Kidney glomerular epithelial cell (primary cell): ENCODE measurements at places on chromosomes 1 and 21.

- DNase-seq: peak; percentile 1
Observed at GRCh38 chr1:245707941-245708340, 553.2 kb downstream of the KIF26B start.

DNA sequence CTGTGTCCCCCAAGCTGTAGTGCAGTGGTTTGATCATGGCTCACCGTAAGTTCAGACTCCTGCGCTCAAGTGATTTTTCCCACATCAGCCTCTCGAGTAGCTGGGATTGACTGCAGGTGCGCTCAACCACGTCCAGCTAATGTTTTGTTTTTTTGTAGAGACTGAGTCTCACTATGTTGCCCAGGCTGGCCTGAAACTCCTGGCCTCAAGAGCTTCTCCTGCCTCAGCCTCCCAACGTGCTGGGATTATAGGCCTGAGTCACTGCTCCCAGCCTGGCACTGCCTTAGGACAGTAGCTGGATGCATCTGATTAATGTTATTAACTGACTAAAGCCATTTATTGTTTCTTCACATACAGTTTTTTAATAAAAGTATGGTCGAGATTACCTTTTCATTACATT lies 40.2 kb downstream of the RNF11 start:
- DNase-seq: no peak

GRCh38 chr1:186404454-186405051 lies 28.9 kb downstream of the ODR4 start:
- DNase-seq: peak; percentile 35

DNA sequence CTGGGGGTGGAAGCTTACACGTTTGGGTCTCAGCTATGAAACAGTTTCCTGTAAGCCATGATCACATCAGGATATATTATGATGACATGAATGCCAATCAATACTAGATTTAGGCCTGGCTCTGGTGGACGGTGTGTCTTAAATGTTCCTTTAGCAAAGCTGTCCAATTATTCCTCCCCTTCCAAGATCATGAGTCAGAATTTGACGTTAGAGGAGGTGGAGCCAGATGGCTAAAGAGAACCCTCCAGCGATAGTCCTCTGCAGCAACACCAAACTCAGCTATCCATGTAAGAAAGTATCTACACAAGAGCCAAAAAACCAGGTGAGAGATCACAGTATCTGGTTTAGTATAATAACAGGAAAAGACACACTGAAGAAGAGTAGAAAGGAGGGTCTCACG lies 47.8 kb downstream of the PACC1 start:
- DNase-seq: no peak

DNA sequence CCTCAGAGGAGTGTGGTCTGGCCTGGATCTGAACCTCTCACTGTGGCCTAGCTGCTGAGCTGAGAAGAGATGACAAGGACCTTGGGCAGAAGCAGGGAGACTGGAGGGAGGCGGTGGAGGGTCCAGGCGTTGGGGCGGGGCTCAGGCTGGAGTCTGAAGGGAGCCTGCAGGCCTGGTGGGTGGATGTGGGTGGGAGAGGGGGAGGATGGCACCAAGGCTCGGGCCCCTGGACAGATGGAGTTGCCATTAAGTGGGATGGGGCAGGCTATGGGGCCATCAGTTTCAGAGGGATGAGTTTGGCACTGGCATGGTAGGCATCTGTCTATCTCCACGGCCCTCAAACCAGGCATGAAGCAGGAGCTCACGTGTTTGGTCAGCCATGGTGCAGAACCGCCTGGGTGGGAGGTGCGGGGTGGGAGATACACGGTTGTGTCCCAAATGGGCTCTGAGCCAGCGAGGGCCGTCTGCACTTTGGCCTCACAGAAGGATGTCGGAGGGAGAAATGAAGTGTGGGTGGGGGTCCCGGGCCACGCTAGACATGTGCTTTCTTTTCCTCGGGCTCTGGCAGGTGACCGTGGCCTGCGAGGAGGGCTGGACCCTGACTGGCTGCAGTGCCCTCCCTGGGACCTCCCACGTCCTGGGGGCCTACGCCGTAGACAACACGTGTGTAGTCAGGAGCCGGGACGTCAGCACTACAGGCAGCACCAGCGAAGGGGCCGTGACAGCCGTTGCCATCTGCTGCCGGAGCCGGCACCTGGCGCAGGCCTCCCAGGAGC lies 23.6 kb downstream of the PCSK9 start:
- DNase-seq: no peak

GRCh38 chr1:219582296-219582695 lies 30.6 kb downstream of the ZC3H11B start:
- DNase-seq: peak; percentile 1

DNA sequence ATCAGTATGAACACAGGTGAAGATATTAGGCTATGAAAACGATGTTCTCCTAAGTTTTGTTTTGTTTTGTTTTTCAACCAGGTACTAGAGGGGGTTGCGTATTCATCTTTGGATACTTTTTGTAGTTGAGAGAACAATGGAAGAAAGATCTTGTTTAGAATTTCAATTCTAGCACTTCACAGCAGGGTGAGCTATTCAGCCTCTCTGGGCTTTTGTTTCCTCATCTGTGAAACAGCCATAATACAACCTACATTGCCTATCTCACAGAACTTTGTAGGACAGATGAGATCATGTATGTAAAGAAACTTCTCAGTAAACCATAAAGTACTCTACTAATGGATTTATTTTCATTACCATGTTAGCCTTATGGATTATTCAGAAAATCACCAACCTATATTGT lies 199.5 kb downstream of the GPATCH2 start:
- DNase-seq: no peak

DNA sequence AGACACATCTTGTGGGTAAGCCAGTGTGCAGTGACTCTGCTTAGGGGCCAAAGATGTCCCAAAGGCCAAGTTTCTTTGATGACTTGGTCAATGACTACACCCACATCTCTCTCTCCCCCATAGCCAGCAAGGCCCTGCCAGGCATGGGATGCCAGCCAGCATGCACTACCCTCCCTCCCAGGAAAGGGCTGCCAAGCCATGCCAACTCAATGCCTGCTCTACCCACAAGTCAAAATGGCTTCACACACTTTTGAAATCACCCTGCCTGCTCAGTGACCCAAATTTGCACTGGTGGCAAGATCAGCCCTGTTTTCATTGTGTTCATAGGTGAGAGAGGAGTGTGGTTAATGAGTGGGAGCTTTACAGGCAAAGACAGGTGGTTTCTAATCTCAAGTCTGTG lies 112.5 kb downstream of the MATN1 start:
- DNase-seq: no peak

DNA sequence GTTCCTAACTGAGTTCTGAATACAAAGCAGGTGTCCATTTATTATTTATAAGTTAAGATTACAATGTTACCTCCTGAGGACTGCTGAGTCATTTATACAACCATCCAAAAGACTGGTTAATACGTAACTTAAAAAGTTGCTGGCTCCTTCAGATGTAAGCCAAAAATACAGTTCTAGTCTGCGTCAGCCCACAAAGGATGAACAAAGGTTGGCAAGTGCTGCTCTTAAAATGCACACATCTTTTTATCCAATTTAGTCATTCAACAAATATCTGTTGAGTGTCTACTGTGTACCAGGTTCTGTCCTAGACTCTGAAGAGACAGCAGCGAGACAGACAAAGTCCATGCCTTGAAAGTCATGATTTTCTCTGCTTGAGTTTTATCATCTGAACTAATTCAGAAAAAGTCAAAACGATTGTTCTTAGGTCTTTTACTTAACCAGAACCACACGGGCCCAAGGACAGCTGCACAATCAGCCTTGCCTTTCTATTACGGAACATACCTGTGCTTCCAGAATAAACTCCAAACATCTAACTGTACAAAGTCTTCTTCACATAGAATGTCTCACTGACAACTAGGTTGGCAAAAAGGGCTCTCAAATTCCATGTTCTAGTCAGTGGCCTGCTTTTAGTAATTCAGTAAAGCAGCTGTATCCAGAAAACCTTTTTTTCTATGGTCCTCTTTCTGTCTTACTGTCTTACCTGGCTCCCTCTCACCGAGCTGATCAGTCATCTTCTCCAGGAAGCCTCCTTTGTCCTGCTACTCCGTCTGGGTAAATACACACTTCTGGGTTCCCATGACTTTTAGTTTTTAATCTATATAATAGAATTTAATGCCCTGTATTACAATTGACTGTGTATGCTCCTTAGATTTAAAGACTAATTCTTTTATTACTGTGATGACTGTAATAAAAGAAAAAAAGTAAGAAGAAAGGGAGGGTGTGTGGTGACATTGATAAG lies 15.5 kb upstream of the CNN3 start:
- peak; percentile 88 for DNase-seq

GRCh38 chr1:57091642-57092041 lies 125.8 kb upstream of the C8B start:
- no peak for DNase-seq

GRCh38 chr21:16592381-16592780 lies 862.6 kb downstream of the USP25 start:
- DNase-seq: no peak

GRCh38 chr1:61930116-61930645 lies 187.9 kb downstream of the PATJ start:
- no peak for DNase-seq

DNA sequence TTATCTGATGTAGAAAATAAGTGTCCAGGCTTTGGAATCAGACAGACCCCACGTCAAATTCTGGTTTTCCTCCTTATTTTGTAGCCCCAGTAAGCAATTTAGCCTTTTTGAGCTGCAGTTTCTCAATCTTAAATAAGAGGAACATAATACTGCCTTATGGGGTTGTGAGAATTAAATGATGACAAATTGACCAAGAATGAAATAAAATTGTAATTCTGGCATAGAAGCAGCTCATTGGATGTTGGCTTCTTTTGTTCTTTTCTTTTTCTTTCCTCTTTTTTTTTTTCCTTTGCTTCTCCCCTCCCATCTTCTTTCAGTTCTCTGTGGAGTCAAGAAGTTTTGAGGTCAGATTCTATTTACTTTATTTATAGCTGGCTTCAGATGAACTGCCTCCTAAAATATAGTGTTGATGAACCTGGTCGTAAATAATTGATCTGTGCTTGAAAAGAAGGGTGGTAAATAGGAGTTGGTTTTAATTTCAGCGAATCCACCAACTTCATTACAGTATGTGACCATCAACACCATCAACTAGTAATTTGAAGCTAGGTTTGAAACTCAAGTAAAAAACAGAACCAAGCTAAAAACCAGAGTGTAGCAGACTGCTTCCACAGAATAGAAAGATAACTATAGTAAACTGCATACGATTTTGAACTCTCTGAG lies 81.1 kb downstream of the CACHD1 start:
- DNase-seq: no peak

- no peak for DNase-seq
Observed at GRCh38 chr1:30764939-30765555, 7.5 kb upstream of the LAPTM5 start.

DNA sequence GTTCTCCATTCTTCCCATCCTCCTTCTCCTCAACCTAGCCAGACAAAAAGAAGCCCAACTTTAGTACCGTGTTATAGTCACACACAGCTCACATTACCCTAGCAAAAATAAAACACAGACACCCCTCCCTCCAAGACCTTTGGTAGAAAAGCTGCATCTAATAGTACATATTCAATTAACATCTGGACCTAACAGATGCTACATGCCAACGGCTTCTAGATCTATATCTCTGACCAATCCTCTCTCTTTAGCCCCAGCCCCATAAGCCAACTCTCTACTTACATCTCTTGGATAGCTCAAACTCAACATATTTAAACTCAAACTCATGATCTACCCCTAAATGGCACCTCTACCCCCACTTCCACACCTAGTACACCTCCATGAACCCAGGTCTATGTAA lies 233.1 kb downstream of the KCNH1 start:
- no peak for DNase-seq

DNA sequence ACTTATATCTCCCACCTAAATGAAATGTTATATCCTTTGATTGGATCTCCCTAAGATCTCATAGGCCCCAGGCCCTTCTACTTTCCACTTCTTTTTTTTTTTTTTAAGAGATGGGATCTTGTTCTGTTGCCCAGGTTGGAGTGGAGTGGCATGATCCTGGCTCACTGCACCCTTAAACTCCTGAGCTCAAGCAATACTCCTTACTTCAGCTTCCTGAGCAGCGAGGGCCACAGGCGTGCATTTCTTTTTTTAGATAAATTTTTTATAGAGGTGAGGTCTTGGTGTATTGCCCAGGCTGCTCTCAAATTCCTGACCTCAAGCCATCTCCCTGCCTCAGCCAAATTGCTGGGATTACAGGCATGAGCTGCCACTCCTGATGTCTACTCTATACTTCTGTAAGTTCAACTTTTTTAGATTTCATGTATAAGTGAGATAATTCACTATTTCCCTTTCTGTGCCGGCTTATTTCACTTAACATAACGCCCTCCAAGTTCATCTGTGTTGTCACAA lies 987.5 kb upstream of the NCAM2 start:
- DNase-seq: no peak

- DNase-seq: no peak
Observed at GRCh38 chr1:220894924-220895256, 15.6 kb downstream of the HLX start.

DNA sequence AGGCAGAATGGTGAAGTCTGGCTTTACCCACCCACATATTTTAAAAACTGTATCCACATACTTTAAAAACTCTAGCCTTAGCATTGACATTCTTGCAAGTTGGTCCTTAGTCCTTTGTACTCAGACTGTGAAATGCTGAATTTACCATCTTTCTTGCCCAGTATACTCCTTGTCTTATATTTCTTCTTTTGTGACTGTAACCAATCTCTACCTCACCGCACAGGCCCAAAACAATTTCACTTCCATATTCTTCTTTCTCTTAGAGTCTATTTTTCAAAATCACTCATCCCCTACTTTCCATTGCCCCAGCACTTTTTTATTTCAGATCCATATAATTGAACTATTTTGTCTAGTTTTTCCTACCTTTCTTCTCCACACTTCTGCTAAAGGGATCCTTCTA lies 892.4 kb upstream of the B3GALT2 start:
- DNase-seq: no peak

GRCh38 chr1:85259912-85260274 lies 431 bp upstream of the C1orf52 start:
- peak; percentile 52 for DNase-seq
